Stimulated activated CD4-positive, alpha-beta T cell treated with anti-CD3 and anti-CD28 coated beads, Interleukin-4, amount 100 ng/mL, for 24 hours (primary cell): ENCODE measurements at places on chromosomes 4 and X.

DNA sequence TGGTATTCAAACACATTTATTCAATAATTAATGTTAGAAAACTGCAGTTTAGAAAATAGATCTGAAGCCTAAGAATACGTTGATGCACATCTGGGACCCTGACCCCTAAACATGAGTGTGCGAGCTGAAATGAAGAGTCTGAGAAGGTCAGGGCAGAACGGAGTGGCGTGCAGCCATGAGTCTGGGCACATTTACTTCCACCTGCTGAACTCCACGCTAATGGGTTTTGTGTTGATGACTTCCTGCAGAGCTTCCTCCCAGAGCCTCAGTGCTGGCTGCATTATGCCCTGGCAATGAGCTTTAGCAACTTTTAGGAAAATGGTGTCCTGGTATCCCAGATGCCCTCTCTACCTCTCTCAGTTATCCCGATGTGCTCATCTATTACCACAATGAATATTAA is 53.1 kb downstream of the FAM114A1 start:
- DNase-seq: no peak

DNA sequence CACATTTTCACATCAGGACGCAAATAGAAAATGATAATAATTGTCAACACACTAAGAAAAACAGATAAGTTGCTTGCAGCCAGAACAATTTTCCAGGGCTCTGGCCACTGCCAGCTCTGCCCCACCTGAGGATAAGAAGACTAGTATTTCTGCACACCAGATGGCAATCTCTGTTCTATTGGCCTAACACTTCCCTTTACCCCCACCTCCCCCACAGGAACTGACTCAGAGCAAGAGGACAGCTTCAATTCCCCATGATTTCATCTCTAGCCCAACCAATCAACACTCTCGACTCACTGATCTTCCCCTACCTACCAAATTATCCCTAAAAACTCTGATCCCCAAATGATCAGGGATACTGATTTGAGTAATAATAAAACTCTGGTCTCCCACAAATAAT is 164.0 kb downstream of the SMARCA1 start:
- no peak for DNase-seq

DNA sequence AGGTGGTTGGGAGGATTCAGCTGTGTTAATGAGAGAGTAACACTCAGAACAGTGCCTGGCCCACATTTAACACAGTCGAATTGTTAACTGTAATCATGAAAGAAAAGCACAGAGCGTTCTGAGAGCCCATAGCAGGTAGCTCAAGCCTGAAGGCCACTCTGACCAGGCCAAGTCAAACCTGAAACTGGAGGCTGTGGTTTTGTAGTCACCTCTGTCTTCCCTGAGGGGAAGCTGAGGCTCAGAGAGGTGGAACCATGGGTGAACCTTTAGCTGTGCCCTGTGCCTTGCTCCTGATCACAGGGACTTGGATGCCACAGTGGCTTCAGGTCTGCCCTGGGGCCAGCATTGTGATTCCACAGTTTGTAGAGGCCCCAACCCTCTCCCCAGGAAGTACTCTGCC is 16.6 kb upstream of the UBA1 start:
- DNase-seq: no peak

GRCh38 chrX:150037041-150037440 is 98.8 kb upstream of the EOLA2 start:
- DNase-seq: no peak

GRCh38 chrX:133849676-133850075 is 135.7 kb downstream of the GPC3 start:
- DNase-seq: no peak

DNA sequence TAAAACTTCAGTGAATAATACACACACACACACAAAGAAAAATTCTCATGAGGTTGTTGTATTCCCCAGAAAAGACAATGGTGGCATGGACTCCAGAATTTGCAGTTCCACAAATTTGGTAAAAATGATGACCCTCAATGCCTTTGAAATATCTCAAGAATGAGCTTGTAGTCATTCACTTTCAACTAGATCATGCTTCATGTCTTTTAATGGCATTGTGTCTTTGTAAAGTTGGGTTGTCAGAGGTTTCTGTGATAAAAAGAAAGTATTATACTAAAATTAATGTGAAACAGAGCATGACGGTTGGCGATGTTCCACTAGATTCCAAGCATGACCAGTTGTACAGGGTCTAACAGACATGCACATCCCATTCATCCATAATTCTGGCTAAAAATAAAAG is 685.0 kb upstream of the FRG1 start:
- DNase-seq: no peak

- DNase-seq: no peak
Measured at GRCh38 chr4:95499291-95499696, 49.5 kb downstream of the UNC5C start.

GRCh38 chr4:6916587-6917460 is 7.2 kb downstream of the TBC1D14 start:
- DNase-seq: peak; percentile 66

DNA sequence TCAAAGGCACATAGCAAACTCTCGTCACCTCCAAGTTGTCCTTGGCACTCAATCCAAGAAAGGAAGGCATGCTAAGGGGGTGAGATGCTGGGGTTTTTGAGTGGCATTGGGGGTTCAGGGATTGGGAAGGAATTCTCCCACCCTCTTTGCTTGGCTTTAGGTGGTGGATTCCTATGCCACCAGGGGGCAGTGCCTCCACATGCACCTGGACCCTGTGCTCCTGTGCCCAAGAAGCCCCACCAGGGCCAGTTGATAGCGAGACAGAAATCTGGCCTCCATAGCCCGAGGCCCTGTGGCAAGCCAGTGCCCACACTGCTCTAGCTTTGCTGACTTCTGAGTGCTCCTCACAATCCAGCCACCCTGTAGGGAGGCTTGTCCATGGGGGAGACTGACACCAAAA is 2.0 kb upstream of the FATE1 start:
- no peak for DNase-seq

DNA sequence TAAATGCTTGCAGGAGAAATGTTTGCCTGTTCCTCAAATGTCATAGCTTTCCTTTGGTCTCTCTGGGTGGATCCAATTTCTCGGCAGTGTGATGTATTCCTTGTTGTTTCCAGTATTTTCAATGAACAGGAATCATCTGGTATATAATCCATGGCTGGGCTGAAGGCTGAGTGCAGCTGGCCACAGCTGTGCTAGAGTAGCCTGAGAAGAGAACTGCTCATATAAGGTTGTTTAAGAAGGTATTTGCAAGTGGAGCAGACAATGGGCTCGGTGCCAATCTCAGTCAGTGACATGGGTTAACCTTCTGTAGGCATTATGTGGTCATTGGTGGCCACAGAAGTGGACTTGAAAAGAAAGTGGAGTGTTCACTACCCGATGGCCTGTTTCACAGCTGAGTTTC is 390.3 kb downstream of the SPRY1 start:
- DNase-seq: no peak

DNA sequence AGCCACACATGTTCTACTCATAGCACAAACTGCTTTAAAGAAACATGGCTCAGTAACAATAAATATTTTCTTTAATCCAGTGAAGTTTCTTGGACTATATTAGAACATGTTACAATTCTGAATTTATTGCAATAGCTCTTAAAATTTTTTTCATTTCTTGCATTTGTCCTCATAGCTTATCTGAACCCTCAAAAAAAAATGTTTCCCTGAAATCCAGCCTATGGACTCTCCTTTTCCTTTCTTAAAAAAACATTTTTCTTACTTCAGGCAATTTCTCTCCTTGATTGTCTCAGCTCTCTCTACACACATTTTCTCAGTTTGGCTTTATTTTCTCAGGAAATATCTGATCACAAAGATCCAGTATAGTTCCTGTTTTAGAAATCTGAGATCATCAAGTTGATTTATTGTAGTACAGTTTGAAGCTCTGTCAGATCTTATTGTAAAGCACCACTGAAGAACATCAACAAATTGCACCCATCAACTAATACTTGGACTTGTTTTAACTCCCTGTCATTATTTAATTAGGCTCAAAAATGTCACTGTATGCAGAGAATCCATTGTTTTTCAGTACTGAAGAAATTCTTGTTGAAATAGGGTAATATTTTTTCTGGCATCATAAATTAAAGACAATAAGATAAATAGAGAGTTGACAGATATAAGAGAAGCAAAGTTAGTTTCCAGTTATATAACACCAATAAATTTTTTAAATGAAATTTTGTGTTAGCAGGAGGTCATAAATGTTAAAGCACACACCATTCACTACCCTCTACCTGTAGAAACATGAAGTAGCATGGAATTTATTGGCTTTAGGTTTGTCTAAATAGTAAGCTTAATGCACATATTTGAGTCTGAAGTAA is 317.7 kb downstream of the ARHGAP24 start:
- DNase-seq: no peak

- no peak for DNase-seq
Measured at GRCh38 chr4:45971108-45971507, 152.7 kb downstream of the GABRG1 start.

DNA sequence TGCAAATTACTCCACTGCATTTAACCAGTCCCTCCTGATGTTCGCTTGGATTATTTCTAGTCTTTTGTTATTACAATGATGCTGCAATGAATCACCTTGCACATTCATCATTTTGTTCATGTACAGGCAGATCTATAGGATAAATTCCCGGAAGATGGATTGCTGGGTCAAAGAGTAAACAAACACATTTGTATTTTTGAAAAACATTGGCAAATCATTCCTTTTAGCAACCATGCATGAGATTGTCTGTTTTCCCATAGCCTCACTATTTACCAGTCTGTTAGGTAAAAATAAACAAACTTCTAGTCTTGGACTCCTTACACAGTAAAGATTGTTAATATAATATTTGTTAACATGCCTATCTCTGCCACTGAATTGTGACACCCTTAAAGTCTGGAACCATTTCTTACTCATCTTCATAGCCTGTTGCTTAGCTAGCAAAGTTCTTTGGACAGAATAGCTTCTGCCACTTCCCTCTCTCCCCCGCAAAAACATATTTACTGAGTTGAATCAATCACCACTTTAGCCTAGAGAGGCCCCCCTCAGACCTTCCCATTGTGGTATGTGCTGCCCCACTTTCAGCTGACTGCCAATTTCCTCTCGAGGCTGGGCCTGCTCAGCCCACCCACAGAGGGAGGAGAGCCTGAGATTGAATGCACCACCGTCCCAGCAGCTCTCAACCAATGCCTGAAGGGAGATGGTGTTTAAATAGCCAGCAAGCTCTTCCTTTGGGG is 108.4 kb upstream of the ATXN3L start:
- DNase-seq: peak; percentile 3

DNA sequence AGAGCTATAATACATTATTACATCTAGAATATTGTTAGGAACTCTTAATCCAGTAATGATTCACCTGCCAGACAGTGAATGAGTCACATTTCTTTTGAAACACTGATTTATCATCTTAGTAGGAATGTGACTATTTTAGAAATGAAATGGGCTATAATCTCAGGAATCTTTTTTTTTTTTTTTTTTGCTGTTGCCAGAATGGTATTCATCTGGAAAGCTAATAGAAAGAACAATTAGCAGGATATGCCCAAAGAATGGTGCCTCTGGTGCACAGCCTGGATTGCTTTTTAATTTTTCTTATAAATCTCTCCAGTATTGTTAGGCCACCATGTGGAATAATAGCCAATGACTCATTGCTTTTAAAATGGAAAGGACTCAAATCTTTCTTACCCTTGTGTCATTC is 181.1 kb upstream of the SMIM31 start:
- no peak for DNase-seq

DNA sequence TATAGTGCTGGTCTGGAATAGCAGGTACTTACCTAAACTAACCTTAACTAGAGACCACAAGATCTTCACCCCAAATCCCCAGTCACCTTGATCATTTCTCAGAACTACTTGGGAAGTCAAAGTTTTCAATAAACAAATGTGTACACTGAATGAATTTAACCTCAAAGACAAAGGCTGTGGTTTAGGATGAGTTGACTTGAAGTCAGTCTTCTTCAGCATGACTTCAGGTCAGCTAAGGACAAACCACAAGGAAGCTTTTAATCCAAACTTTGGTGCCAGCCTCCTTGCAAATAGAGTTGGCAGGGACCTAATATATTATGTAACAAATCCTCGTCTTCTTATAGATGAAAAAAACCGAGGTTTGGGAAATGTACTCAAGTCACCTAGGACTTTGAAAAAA is 21.2 kb upstream of the VCX2 start:
- DNase-seq: no peak

DNA sequence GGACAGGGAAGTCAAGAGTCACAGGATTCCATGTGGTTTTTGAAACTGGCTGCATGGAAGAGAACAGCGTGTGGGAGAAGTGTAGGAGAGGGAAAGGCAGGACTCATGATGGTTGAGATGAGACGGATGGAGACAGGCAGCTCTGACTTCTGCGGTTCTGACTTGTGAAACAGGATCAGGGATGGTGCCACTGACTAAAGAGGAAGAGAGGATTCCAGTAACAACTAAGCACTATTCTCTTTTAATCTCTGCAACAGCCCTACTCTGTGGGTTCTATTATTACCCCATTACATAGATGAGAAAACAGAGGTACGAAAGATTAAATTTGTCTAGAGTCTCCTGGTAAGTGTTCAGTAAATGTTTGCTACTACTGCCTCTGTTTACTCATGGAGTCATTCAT is 156.3 kb downstream of the CBR4 start:
- no peak for DNase-seq

DNA sequence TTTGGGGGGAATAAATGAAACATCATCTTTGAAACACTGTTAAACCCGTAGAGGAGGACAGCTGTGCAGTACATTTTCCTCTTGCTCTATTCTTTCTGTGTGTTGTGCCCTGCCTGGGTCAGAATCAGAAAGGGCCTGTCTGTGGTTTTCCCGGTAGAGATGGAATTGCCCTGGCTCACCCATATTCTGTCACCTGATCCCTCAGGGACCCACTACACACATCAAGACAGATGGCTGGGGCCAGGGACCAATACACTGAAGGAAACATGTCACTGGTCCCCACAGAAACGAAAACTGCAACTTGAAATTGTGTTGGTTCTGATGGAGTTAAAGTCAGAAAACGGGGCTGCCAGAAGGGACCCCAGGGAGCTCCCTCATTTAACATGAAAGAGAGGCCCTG is 114.9 kb downstream of the ZNF827 start:
- no peak for DNase-seq

DNA sequence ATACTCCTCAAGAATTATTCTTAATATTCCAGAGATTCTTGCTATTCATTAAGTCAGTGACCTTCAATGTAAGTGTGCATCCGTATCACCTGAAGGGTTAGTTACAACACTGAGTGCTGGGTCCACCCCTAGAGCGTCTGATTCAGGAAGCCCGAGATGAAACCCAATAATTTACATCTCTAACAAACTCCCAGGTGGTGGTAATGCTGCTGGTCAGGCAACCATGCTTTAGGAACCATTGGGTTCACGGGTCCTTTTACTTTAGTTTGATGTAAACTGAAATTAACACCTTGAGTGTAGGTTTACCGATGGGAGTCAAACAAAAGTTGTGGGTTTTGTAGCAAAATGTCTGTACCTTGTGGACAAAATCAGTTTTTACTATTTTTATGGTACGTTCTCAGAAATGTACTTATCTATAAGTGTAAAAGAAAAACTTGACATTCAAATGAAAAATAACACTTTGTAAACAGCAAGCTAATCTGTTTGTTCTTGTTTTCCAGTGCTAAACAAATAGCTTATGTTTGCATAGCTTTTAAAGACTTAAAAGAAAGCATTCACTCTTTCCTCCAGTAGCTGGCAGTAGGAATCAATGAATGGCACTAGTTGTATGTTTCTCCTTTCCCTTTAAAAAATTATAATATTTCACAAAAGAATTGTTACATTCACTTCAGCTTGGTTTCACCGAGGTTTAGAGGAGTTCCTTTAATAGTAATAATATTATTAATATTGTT is 32.7 kb downstream of the ACE2 start:
- no peak for DNase-seq

- DNase-seq: no peak
Measured at GRCh38 chr4:153408932-153409331, 57.2 kb upstream of the TMEM131L start.
